ENCODE measurements at places on chromosomes 5 and 9.

DNA sequence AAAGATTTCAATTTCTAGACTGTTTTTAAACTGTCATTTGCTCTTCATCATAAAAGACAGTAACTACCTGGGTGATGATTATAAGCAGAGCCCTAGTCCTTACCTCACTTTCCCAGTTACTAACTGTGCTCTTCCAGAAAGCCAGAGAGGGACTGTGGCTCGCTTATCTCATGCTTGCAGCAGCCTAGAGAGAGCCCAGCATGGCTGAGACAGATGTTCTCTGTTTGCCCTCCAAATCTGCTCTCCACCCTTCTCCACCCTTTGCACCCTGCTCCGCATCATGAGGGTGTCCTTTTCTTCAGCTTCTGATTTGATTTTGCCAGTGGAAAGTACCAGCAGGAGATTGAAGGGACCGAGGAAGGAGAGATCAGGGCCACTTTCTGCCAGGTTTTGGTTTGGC, 61.2 kb upstream of the SELENOP start:
- DNase-seq = no peak

DNA sequence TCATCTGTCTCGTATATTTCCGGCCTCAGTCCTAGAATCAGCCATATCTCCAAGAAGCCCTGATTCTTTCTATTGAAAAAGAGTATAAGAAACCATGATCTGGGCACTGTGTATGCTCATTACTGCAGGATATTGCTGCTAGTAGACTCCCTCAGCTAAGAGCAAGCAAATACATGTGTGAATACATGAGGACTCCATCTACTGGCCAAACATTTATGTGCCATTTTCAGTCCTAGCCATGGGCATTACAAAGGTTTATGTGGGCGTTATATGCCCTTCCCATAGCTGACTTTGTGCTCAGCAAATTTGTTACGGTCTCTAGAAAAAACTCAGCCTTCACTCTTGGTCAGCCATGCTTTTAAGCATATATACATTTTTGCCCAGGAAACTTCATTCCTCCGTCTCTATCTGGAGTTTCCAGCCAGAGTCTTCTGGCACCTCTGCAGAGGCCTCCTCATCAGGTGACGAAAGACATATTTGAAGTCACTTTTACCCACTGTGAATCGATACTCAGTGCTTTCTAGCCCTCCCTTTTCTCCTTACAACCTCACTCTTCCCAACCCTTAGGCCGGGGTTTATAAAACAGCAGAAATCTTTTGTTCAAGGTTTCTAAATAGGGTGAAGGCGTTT, 1495.6 kb upstream of the CDH6 start:
- DNase-seq = no peak

DNA sequence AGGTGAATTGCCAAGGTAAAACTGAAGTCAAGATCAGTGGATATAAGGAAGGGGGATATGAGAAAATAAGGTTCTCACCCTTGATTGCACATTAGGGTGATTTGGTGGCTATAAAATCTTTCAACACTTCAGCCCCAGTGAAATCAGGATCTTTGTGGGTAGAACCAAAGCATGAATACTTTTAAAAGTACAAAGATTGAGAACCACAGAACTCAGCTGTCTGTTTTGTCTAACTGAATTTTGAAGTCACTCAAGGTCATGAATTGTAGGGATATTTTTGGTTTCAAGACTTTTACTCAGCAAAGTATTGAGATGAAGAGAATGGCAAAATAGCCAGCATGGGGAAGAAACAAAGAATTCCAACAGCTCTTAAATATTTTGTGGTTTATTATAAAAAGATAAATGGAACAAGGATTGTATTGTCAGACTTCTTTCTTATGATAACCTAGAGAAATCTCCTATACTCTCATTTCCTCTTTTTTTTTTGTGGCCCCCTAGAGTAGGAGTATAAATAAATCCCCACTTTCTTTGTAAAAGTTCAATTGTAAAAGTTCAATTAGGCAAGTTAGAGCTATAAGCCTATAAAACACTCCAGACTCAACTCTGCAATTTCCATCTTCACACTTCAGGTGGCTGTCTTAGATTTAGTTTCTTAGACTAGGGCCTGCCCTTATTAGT, 272.9 kb downstream of the PDE4D start:
- no peak for DNase-seq

- no peak for DNase-seq
These were observed 214.1 kb upstream of the TLE4 start for GRCh38 chr9:79357616-79358015.

- peak; percentile 78 for DNase-seq
These were observed 56.7 kb downstream of the TLE1 start for GRCh38 chr9:81632599-81632998.

GRCh38 chr9:100104314-100104713, 5.3 kb downstream of the INVS start:
- peak; percentile 21 for DNase-seq

GRCh38 chr9:114382699-114383520, 4.9 kb downstream of the AKNA start:
- no peak for DNase-seq

- no peak for DNase-seq
These were observed 156.1 kb downstream of the GHR start for GRCh38 chr5:42579320-42579719.

- no peak for DNase-seq
These were observed 219.5 kb downstream of the KCTD16 start for GRCh38 chr5:144390133-144390532.

GRCh38 chr9:126671381-126671831, 57.7 kb downstream of the LMX1B start:
- DNase-seq = no peak

- no peak for DNase-seq
These were observed 9.0 kb upstream of the MOB3B start for GRCh38 chr9:27538647-27539046.

GRCh38 chr9:6545017-6545691, 100.4 kb downstream of the GLDC start:
- DNase-seq = peak; percentile 66

DNA sequence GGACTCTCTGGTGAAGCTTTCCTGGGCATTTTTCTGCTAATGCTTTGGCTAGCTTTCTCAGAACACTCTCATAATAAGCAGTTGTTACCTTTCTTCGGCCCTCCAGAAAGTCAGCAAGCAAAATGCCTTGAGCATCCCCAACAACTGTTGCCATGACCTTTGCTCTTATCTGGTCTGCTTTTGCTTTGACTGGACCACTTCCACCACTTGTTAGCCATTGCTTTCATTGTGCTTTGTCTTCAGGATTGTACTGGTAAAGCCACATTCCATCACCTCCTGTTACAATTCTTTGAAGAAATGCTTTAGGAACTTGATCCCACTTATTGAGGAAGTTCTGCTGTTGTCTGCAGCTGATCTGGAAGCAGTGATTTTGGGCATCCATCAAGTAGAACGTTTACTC, 35.7 kb downstream of the RAD50 start:
- DNase-seq = peak; percentile 21

- no peak for DNase-seq
These were observed 37.5 kb upstream of the GFPT2 start for GRCh38 chr5:180390441-180391190.

- no peak for DNase-seq
These were observed 116.7 kb upstream of the KLF4 start for GRCh38 chr9:107606149-107606790.

DNA sequence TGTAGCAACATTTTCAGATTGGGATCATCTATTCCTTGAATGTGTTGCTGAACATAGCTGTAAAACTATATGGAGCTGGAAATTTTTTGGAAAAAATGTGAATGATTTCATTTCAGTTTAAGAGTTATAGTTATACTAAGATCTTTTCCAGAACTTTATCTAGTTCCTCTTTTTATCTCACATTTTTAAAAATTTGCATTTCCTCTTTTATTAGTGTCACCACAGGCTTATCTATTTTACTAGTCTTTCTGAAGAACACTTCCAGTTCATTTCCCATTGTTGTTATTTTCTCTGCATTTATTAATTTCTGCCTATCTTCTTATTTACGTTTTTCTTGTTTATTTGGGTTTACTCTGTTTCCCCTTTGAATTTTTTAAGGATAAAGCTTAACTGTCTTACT, 46.0 kb upstream of the FSTL4 start:
- no peak for DNase-seq

GRCh38 chr5:61842840-61843239, 463.2 kb upstream of the KIF2A start:
- DNase-seq = no peak
